ENCODE measurements at places on chromosomes 5 and 9.

DNA sequence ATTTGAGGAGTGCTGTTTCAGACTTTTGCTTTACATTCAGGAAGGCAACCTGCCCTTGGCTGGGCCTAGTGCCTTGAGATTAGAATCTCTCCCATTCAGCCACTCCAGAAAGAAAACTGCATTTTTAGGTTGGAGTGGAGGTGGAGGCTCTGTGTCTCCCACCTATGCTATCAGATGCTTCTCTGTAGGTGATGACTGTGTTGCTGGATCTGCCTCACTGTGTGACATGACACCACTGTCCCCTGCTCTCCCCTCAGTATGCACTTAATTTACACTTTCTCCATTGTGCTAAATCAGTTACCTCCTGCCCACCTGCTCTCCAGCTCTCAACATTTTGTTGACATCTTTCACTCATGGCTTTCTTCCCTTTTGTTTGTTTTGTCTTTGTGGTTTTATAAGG, 265.8 kb downstream of the TENT4A start:
- no peak for DNase-seq

- no peak for DNase-seq
Observed at GRCh38 chr9:6911901-6912638, 154.3 kb downstream of the KDM4C start.

DNA sequence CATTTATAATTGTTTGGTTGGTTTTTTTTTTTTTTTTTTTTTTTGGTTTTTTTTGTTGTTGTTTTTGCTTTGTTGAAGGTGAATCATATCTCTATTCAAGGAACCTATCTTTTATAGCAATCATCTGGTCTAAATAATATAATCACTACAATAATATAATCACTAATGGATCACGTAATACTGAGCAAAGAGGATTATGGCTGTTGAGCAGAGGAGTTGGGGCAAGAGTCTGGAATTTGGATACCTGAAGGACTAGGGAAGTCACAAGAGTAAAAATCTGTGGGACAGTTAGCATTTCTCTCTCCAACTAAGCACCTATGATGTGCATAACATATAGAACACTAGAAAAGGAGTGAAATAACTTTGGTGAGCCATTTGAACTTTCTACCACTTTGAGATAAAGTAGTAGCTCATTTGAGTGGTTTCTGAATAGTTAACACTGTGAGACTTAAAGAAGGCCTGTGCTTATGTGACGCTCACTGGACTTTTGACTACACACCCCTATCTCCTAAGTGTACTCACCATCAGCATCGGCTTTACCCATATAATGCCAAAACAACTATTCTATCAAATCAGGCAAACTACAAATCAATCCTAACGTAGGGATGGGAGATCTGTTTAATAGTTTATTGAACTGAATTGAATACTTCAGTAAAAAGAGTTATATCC, 564.9 kb upstream of the TUSC1 start:
- no peak for DNase-seq

- DNase-seq, result no peak
Observed at GRCh38 chr9:126793686-126794417, 11.0 kb upstream of the ZBTB43 start.

GRCh38 chr5:115962565-115963402, 509 bp downstream of the LVRN start:
- DNase-seq, result no peak
